ENCODE measurements at places on chromosomes 5 and 9. TPM values are rescaled to one million over a fixed set of nuclear protein-coding genes. Genes with fewer than 3 reads are reported as not detected.

Gene AFAP1L1
- 11.8 TPM for total RNA-seq

Gene S1PR3
- 26.6 TPM for total RNA-seq

Gene FAF2
- 27.2 TPM for total RNA-seq

Gene CCL27
- not detected for total RNA-seq

Gene CFAP157
- total RNA-seq: not detected

Gene RALGDS
- total RNA-seq: 19.5 TPM

Gene KLF9
- total RNA-seq: 33.7 TPM

Gene UQCRQ
- total RNA-seq: 237 TPM

Gene SLC46A2
- total RNA-seq: not detected

Gene THG1L
- total RNA-seq: 14.5 TPM

Gene SCGB3A2
- total RNA-seq: not detected

Gene SLC9A3
- 1.5 TPM for total RNA-seq

Gene PCDH12
- under 0.01 TPM for total RNA-seq

Gene TRIO
- 77.7 TPM for total RNA-seq

Gene GRM6
- total RNA-seq: not detected

Gene MARCOL
- total RNA-seq: not detected

Gene GNAQ
- total RNA-seq: 16.2 TPM

Gene ALDH1A1
- total RNA-seq: 0.17 TPM

Gene XRCC4
- 11.8 TPM for total RNA-seq

Gene RBM18
- 6.4 TPM for total RNA-seq

Gene SPINK7
- total RNA-seq: not detected

Gene ANKRD31
- under 0.01 TPM for total RNA-seq

Gene SV2C
- not detected for total RNA-seq

Gene IL11RA
- total RNA-seq: 13.8 TPM

Gene MAP1B
- total RNA-seq: 130 TPM

Gene TPPP
- total RNA-seq: 0.17 TPM

Gene SPINK4
- not detected for total RNA-seq

Data from bronchus fibroblast of lung (primary cell).